ENCODE measurements at places on chromosomes 16 and 17. TPM values are rescaled to one million over a fixed set of nuclear protein-coding genes. Genes with fewer than 3 reads are reported as not detected.

KRTAP1-1 gene
- not detected for total RNA-seq

AKAP1 gene
- total RNA-seq: 44.2 TPM

KRT39 gene
- total RNA-seq: not detected

- no peak for DNase-seq
Observed at GRCh38 chr16:50202926-50203624, 50.0 kb downstream of the TENT4B start.

- DNase-seq: no peak
Observed at GRCh38 chr16:84496991-84497390, 7.5 kb downstream of the MEAK7 start.

All from epithelial cell of proximal tubule (primary cell).